HT1080 (cell line): ENCODE measurements at places on chromosomes 5 and 9.

DNA sequence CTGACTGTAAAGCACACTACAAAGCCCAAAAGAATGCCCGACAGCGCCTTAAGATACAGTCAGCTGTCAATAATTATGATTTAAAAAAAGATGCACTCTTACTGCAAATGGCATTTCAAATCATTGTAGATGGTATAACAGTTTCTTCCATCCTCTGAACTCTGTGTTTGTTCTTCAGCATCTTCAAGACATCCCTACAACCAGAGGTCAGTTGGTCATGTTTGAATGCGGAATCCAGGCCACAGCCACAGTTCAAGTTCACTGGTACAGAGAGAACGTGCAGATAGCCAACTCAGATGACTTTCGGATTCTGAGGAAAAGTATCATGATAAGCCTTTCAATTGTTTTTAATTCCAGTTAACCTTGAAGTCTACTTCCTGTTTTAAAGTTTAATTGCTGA lies 8.7 kb upstream of the MYOT start:
- no peak for DNase-seq

DNA sequence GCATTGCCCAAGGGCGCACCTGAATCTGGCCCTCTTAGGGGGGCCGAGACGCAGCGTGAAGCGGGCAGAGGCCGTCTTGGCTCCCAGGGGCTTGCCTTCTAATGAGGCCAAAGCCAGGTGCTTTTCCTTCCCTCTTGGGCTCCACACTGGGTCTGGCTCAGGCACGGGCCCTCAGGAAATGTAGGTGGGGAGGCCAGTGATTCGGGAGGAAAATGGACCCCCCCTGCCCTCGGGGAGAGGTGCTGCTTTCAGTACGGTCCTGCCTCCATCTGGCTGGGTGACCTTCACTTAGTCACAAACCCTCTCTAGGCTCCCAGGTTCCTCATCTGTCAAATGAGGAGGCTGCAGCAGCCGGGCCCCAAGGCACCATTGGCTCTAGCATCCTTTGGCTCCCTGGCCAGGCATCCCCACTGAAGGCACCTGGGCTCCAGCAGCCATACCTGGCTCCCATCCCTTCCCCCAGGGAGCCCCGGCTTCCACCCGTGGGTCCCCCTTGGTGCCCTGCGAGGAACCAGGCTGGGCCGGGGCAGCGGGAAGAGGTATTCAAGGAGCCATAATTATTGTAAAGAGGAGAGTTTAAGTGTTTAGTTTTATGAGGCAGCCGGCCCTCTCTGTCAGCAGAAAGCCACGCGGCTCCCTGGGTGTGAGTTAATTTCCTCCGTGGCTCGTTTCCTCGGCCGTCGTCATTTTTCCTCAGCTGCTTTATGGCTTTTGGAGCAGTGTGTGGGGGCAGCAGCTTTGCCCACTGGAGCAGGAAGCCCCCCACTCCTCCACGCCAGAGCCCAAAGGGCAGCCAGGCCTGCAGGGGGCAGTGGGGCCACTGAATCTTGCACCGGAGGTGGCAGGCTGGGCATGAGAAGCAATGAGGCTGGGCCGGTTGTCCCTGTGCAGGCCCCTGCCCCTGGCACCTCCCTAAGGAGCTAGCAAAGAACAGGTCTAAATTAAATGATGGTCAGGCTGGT lies 24.9 kb upstream of the UNC5A start:
- no peak for DNase-seq

GRCh38 chr9:68749135-68749534 lies 44.1 kb downstream of the PIP5K1B start:
- DNase-seq = no peak

GRCh38 chr5:97538912-97539311 lies 355.9 kb upstream of the RIOK2 start:
- no peak for DNase-seq

DNA sequence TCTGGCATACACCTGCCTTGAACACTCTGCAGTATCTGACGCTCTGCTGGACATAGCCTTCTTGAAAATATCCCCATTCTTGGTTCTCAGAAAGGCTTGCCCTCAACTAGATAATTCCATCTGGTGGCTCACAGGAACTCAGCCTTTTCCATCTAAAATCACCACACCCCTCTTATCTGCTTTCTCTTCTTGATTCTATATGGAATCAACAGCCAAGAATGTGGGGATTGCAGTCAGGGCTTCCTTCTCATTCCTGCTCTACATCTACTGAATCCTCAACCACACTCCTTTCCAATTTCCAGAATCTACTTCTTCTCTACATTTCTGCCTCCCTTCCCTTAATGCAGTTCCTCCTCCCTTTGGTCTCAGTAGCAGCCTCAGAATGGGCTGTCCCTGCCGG lies 170.1 kb downstream of the SEMA5A start:
- no peak for DNase-seq

DNA sequence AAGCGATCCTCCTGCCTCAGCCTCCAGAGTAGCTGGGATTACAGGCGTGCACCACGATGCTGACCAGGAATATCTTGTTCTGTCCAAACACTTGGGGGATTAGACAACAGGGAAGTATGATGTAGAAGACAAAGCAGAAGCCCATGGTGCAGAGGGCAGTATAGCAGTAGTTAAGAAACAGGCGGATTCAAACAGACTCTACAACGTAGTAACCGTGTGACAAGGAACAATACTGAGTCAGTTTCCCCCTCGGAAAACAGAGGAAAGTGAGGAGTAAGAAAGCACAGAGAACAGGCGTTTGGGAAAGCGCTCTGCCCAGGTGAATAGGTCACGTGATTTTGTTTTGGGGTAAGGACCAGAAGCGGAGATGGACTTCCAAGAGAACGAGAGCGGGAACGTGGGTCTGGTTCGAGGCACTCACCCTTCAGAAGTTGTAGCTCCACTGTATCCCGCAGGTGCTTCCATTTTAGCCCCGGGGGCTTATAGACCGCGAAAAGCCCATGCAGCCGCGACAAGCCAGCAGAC lies 306 bp downstream of the TRUB2 start:
- DNase-seq = no peak

DNA sequence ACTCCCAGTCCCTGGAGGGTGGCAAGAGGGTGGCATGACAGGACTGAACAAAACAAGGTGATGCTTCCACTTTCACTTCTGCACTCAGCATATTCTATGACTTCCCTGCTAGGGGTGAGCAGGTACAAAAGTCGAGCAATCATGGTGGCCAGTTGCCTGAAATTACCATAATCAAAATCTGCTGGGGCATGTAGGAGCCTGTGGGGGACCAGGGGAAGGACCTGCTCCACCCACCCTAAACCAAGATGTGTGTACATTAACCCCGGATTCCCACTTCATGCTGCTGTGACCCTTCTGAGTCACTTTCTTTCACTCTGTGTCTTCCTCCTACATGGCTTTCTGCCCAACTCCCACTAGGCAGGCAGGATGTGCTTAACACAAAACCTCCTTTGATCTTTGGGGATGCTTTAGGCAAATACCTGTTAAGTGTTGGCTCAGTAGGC lies 73.3 kb upstream of the PHF24 start:
- DNase-seq = no peak

- DNase-seq = no peak
These were observed 96.1 kb downstream of the OTULIN start for GRCh38 chr5:14760548-14761002.

DNA sequence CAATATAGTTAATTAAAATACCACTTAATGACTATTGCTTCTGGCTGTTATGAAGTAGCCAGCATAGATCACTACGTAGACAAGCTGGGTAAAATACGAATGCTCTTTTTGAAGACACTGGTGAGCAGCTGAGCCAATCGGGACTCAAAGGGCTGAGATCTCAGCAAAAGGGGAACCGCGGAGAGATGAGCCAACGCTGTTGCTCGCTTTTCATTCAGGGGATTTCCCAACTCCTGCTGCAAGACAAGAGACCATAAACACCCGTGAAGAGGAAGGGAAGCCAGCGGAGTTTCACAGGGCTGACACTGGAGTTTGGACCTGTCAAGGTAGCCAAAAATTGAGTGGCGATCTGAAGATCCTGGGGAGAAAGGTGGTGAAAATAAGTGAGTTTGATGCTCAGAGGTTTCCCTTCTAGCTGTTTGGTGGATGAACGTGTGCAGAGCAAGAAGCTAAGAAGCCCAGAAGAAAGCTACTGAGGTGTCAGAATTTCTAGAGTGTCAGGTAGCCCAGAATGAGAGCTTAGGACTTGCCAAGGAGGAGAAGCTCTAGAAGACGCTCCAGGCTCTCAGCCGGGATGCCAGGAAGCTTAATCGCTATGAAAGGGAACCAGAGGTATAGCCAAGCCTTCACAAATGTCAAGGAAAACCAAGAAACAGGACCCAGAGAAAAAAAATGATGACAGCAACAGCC lies 79.6 kb upstream of the RNU6ATAC start:
- DNase-seq = no peak
